MCF 10A (cell line): ENCODE measurements at places on chromosomes 11 and 22.
A peak's percentile ranks its signal among the peaks of the same experiment; 100 is the strongest.

DNA sequence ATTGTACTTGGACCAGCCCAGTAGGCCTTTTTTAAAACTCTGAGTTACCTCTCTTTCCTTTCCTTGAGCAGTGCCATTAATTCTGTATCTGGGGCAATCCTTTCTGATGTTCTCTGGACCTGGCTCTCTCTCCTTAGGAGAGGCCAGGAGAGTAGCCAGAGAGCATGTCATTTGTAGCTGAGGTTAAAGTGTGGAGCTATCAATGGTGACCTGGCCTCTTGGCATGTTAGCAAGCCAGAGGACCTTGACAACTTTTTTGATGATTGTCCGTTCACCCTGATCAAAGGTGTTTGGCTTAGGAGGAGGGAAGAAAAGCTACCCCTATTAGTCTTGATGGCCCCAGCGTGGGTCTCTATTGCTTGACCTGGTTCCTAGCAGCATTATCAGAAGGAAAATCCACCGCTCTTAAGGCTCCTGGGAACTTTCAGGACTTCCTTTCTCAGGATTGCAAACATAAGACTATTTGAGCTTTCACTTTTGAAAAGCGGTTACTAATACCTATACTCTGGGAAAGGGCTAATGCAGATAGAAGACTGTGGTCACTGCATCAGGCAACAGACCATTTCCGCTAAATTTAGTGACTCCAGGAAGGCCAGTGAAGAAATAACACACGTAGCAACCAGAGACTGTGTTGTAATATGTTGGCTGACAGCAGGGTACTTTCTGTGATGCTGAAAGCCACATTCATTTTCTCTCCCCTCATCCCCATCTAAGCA, 18.2 kb downstream of the LIMK2 start:
- DNase-seq, result no peak

- no peak for DNase-seq
These were observed 32.0 kb downstream of the LRRC10B start for GRCh38 chr11:61540528-61540927.

GRCh38 chr11:76806608-76807205, 23.6 kb downstream of the TSKU start:
- no peak for DNase-seq

- DNase-seq, result no peak
These were observed 576 bp upstream of the SC5D start for GRCh38 chr11:121291896-121292494.

- no peak for DNase-seq
These were observed 46.9 kb downstream of the DDX6 start for GRCh38 chr11:118744046-118744445.

DNA sequence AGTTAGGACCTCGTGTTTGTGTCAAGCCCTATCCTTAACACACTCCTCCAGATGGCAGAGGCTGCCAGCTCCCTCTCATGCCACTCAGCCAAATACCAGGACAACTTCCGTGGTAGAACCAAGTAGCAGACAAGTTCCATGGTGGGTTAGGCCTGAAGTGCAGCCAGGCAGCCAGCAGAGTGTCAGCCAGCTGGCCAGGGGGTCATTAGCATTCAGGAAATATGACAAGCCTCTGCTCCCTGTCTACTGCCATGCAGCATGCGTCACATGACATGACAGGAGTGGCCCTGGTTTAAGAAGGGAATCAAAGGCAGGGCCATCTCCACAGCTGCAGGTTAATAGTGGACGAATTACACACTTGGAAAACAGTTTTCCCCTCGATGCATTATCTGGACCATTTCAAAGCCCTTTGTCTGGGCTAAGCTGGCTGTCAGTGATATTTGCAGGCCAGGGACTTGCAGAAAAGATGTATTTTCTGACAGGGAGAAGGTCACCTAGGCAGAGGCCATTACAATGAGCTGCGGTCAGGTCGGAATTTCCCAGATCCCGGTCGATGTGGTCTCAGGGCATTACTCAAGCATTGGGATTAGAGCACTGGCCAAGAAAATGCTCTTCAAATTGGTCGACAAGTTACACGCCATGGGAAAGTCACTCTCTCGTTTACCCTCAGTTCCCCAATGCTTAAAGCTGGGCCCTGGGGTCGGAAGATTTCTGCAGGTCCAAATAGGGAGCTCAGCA, 461.7 kb upstream of the CADM1 start:
- DNase-seq, result no peak

DNA sequence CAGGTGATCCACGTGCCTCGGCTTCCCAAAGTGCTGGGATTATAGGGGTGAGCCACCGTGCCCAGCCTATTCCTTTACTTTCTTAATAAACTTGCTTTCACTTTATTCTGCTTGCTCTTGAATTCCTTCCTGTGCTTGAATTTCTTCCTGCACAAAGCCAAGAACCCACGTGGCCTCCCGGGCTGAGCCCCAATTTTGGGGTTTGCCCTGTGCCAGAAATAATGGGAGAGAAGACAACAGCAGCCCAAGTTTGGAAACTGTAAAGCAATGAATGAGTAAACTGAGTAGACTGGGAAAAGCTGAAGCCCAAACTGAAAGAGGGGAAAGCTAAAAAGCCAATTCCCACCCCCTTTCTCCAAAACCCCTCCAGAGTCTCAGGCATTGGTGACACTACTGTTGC, 136.4 kb downstream of the NECTIN1 start:
- DNase-seq, result no peak

DNA sequence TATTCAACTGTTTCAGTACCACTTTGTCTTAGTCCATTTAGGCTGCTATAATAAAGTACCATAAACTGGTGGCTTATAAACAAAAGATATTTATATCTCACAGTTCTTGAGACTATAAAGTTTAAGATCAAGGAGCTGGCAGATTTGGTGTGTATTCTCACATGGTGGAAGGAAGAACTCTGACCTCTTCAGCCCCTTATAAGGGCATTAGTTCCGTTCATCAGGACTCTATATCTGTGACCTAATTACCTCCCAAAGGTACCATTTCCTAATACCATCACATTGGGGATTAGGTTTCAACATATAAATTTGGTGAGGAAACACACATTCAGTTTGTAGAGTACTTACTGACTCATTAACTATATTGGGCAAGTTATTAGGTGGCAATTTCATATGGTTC, 10.7 kb upstream of the ARL14EP start:
- no peak for DNase-seq

DNA sequence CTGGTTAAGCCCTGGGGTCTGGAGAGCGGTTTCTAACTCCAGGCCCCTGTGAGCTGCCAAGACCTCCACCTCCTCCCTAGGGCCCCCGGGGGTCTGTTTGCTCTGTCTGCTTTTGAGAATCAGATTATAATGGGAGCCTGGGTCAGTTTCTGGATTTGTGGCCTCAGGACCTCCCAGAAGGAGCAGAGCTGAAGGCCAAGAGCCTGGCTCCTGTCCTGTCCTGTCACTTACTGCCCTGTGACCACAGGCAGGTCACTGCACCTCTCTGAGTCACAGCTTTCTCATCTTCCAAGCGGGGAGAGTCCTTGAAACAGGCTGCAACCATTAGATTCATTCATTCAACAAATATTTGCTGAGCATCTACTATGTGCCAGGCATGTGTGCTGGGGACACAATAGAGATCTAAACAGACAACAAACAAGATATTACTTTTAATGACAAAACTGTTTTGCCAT, 87.3 kb upstream of the FGF3 start:
- DNase-seq, result no peak

DNA sequence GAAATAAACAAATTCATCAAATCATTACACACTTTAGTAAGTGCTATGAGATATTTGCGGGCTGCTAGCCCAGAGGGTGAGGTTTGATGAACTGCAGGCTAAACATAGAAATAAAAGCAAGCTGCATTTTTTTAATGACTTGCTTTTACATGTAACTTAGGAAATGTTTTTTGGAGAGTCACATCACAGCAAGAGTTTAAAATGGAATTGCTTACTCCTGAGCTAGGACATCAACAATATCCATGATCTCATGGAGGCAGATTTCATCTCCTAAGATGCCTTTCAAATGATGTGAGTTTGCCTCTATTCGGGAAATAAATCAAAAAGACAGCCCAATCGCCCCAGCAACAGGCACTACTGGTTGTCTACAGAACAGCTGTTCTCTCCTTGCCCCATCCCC, 73.4 kb upstream of the CD44 start:
- no peak for DNase-seq

DNA sequence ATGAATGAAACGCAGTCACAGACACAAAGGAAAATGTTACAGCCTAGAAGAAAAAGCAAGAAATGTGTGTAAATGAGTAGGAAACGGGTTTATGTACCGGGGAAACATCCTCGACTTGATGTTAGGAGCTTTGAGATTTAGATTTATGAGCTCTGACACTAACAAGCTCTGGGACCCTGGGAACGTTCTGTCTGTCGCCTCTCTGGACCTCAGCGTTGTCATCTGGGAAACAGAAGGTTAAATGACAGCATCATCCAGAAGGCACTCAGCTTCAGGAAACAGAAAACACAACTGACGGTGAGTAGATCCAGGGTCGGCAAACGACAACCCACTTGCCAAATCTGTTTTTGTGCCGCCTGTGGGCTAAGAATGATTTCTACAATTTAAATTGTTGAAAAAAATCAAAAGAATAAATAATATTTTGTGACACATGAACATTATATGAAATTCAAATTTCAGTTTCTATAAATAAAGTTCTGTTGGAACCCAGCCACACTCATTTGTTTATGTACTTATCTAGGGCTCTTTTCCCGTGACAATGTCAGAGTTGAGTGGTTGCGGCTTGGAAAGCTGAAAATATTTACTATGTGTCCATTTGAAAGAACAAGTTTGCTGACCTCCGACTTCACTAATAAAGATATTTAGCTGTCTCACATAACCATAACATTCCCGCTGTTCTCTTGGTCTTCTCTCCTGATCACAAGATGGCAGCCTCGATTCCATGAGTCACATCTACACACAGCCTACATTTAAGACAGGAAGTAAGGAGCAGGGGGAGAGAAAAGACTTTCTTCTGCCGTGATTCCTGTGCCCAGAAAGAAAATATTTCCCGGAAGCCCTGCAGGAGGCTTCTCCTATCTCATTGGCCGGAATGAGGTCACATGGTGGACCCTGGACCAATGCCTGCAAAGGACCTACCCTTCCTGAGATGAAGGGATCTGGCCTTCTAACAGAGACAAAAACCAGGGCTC, 47.1 kb upstream of the SYT13 start:
- DNase-seq, result no peak

GRCh38 chr11:93715797-93716396, 25.4 kb downstream of the TAF1D start:
- no peak for DNase-seq

DNA sequence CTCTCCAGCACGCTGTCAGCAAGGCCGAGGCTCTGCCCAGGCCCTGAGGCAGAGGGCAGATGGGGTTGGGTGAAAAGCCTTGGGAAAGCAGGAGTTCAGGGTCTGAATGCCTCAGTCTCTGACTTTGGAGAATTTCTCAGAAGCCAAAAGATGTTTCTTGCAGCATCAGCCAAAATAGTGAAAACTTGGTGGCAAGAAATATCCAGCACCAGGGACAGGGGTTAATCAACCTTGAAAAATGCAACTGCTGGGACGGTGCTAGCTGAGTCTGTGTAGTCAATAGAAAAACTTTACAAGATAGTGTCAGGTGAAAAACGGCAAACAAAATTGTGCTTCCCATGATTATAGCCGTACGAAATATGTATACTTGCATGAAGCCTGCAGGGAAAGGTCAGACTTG, 1.4 kb upstream of the ABCC8 start:
- no peak for DNase-seq

DNA sequence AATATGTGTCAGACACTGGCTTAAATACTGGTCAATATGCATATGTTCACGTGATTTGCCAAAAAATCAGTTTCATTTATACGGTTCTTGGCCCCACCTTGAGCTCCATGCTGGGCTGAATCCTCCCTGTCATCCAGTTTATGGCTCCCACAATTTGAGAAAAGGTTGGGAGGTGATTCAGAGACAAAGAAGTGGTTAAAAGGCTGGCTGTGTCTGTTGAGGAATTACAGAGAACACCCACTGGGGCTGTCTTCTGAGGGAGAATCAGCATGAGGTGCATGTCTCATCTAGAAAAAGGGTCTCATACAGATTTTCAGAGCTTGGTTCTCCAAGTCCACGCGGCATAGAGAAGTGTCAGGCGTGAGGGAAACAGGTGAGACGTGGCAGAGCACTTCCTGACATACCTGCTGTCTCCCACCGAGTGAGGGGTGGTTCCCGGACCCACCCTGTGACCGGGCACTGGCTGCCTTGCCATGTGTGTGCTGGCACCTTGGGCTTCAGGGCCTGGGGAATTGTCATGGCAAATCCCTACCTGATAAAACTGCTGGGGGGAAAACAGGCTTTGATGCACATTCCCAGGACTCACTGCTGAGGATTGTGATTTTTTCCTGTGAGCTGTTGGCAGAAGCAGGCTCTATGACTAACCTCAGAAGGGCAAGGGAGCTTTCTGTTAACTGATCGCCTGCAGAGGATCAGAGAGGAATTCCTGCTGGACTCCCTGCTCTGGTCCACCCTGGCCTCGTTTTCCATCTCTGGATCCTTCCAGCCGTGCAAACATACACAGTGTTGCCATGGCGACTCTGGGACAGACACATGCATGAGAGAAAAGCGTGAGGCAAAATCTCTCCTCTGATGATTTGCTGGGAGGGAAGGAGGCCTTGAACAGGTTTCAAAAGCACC, 223.6 kb downstream of the ADAMTS15 start:
- DNase-seq, result peak; percentile 1

- DNase-seq, result no peak
These were observed 24.6 kb downstream of the RPL3 start for GRCh38 chr22:39294571-39295468.

DNA sequence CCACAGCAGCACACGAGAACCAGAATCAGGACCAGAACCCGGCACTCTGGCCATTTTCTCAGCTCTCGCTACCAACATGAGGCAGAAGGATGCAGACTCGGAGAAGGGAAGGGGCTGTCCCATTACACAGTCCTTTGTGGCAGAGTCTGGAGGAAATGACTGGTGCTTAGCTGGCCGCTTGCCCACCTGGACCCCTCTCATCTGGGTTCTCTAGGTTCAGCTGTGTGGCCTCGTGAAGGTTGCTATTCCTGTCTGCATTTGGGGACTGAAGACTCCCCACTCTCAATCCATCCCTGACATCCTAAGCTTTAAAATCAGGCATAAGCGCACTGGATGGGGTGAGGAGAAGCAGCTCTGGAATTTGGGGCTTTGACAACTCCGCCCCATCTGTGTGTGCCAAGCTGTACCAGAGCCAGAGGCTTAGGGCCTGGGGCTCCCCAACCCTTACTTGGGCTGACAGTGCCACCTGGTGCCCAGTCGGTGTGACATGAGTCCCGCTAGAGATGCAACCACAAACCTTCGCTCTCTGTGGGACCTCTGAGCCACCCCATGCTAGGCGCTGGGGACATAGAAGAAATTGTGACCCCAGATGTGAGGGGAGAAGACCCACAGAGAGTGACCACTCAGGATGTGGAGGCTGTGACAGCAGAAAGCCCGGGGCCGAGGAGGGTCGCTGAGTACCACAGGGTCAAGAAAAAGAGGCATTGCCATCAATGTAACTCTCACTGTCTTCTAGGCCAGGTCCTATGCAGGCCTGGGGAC, 35.8 kb upstream of the FCHSD2 start:
- DNase-seq, result peak; percentile 88

DNA sequence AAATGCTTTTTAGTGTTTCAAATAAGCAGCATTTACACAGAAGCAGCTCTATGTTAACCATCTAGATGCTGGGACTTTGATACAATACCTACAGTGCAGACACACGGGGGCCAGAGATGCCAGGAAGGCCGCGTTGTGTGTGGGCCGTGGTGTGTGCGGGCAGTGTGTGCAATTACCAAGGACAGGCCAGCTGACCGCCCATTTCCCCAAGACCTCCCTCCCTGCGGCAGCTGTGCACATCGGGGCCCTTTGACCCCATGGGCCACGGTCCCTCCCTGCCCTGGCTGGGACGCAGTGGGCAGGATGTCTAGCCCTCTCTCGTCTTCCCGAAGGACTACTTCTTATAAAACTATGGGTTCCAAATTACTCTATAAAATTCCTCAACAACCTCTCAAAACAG, 38.4 kb downstream of the CLTCL1 start:
- no peak for DNase-seq
